ENCODE measurements at places on chromosomes 2 and 18.
A peak's percentile ranks its signal among the peaks of the same experiment; 100 is the strongest.

DNA sequence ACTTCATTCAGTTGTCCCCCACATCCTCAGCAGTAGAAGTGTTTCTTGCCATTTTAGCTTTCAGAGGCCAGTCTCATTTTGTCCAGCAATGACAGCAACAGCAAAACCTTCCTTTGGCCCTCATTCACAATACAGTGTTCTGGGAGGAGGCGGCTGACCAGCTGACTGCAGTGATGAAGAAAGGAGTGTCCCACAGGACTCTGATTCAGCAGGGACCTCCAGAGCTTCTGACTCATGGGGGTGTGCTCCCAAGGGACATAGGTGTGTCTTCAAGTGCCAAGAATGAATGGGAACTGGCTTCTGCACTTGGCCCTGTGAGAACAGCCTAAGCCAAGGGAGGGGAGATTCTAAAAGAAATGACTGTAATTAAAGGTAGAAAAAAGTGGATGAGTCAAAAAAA lies 147.0 kb upstream of the PELI1 start:
- no peak for DNase-seq

DNA sequence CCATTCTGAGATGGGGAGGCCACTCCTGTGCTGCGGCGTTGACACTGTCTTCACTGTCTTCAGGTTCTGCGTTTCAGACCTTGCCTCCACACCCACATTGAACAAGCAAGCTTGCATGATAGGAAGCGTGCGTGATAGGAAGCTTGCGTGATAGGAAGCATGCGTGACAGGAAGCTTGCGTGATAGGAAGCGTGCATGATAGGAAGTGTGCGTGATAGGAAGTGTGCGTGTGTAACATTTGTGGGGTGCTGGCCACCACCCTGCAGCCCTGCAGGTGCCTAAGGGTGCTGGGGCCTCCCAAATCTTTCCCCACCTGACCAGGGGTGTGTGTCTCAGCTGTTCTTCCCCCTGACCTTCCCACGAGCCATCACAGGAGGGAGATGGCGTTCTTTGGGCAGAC lies 25.3 kb downstream of the TSHZ1 start:
- no peak for DNase-seq

DNA sequence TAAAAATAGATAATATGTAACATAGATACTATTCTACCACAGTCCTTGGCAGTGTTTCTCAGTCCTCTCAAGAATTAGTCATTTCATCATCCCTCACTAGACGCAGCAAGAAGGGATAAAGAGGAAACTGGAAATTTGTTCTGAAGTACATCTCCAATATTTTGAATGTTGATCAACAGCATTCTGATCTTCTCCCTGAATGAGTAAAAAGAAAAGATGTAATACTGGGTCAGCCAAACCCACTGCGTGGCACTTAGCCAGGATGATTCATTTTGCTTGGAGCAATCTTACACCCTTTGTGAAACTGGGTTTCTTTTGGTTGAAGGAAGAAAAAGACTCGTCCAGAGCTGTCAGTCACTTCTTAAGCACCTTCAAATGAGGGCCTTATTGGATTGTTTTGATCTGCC lies 54.1 kb downstream of the TAF1B start:
- peak; percentile 33 for DNase-seq

DNA sequence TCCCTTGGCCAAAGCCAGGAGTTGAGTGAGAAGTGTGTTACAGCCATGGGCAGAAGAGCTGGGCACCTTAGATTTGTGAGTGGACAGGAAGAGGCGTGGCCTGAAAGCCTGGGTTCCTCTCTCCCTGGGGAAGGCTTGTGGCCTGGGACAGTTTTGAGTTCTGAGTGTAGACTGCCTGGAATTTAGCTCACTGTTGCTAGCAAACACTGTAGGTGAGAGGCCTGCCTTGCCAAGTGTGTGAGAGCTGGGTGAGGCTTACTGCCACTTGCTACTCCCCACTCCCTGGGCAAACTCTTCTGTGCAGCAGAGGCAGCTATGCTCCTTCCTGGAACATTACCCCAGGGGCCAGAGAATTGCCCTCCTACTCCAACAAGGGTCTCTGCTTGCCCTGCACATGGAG lies 150.0 kb upstream of the GALNT5 start:
- no peak for DNase-seq

GRCh38 chr2:84654414-84654813 lies 138.1 kb downstream of the DNAH6 start:
- no peak for DNase-seq

- DNase-seq: no peak
These were observed 111.4 kb upstream of the GLS start for GRCh38 chr2:190769258-190769657.

DNA sequence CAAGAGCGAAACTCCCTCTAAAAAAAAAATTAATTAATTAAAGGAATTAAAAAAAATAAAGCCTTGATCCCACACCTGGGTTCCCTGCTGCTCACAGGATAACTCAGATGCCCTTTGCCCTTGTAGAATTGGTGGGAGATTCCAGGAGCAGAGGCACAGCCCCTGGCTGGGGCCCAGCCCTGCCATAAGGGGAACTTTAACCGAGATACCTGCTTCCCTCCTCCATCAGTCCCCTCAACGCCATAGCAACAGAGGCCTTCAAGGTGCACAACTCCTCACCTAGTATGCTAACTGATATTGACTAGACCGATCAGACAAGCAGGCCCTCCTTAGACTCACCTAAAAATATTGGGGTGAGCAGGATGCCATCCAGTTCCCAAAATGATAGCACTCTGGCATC lies 23.6 kb downstream of the TEX44 start:
- DNase-seq: no peak

Data from erythroblast (primary cell).